Neural crest cell (in vitro differentiated cells): ENCODE measurements at places on chromosomes 7 and 10.

DNA sequence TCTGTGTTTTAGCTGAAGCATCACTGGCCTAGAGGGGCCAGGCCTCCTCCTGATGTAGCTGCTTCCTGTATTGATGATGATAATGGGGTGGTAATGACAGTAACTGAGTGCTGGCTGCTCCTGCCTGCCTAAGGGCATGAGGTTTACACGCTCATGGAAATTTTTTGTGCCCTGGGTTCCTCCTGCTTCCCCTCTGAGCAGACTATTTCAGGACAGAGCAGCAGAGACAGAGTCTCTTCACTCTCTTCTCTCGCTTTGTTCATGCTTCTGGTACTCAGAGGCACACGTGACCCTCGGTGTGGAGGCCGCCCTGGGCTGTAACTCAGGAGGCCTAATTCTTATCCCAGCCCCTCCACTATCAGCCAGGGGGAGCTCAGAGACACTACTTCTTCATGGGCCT lies 27.9 kb downstream of the LRRC20 start:
- no peak for DNase-seq

GRCh38 chr7:1121476-1121875 lies 33.6 kb downstream of the GPER1 start:
- no peak for DNase-seq

- DNase-seq, result peak; percentile 41
Observed at GRCh38 chr10:32957341-32958084, 517 bp downstream of the ITGB1 start.

- no peak for DNase-seq
Observed at GRCh38 chr10:80131499-80131901, 1.0 kb upstream of the PLAC9 start.

DNA sequence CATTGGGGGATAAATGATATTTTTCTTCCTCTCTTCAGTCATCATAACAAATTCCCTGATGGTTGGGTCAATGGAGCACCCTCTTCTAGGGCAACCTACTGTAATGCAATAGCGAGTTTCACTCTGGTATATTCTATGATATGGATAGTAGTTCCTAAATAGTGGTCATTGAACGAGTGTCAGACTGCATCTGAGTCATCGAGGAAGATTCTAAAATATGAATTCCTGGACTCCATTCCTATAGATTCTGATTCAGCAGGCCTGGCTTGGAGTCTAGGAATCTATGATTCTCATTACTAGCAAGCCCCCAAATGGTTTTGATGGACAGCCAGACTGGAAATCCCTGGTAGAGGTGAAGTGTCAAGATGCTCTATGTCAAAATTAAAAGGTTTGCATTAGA lies 254.5 kb downstream of the BUB3 start:
- DNase-seq, result no peak

- no peak for DNase-seq
Observed at GRCh38 chr7:30091491-30091912, 43.3 kb upstream of the MTURN start.

- DNase-seq, result no peak
Observed at GRCh38 chr10:4344492-4344994, 481.5 kb upstream of the AKR1E2 start.

GRCh38 chr10:79176052-79176501 lies 107.3 kb downstream of the ZMIZ1 start:
- DNase-seq, result no peak

DNA sequence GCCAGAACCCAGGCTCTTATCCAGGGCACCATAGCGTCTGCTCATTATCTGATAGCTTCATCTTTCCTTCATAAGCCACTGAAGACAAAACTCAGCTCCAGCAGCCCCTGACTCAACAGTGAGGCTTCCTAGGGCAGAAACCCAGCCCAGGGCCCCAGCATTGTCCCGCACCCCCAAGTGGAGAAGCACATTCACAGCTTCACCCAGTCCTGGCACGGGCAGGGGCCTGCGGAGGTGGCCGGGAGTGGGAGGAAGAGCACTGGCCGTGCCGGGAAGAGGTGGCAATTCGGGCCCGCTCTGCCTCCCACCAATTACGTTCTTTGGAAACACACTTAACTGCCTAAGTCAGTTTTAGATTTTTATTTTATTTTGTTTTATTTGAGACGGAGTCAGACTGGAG lies 10.3 kb upstream of the CALML5 start:
- DNase-seq, result no peak

- DNase-seq, result no peak
Observed at GRCh38 chr7:148050492-148051158, 539.9 kb upstream of the C7orf33 start.

DNA sequence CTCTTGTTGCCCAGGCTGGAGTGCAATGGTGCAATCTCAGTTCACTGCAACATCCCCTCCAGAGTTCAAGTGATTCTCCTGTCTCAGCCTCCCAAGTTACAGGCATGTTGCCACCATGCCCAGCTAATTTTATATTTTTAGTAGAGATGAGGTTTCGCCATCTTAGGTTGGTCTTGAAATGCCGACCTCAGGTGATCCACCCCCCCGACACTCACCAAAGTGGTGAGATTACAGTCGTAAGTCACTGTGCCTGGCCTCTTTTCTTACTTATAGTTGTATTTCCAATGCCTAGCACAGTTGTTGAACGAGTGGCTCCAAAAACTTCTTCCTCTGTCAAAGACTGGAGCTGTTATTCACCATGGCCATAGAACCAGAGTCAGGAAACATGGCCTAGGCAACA lies 6.7 kb downstream of the RNF216 start:
- no peak for DNase-seq

DNA sequence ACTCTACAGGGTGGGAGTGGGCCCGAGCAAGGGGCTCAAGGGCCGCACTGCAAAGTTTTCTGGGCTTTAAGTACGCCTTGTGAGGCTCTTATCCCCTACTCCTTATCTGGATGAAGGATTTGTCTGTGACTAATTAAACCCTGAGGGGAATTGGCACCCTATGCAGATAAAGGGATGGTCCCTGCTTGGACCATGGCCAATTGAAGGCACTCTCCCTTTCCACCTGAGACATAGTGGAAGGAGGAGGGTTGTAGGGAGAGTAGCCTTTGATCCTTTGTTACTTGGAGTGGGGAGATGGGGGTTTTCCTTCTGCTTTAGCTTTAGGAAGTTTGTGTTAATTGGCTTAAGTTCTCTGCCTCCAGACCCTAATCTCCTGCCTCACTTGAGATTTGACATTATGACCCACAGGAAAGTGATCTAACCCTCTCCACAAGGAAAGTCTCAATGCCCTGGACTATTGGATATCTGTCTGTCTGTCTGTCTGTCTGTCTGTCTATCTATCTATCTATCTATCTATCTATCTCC lies 1158.8 kb upstream of the SORCS1 start:
- DNase-seq, result no peak

GRCh38 chr10:1523221-1523620 lies 214.1 kb downstream of the ADARB2 start:
- DNase-seq, result no peak

GRCh38 chr10:128814024-128814423 lies 653.0 kb upstream of the MGMT start:
- no peak for DNase-seq

GRCh38 chr10:7243139-7243538 lies 167.7 kb downstream of the SFMBT2 start:
- no peak for DNase-seq

- no peak for DNase-seq
Observed at GRCh38 chr7:79713276-79713675, 259.8 kb upstream of the MAGI2 start.

GRCh38 chr7:20642166-20642565 lies 26.7 kb downstream of the ABCB5 start:
- no peak for DNase-seq

DNA sequence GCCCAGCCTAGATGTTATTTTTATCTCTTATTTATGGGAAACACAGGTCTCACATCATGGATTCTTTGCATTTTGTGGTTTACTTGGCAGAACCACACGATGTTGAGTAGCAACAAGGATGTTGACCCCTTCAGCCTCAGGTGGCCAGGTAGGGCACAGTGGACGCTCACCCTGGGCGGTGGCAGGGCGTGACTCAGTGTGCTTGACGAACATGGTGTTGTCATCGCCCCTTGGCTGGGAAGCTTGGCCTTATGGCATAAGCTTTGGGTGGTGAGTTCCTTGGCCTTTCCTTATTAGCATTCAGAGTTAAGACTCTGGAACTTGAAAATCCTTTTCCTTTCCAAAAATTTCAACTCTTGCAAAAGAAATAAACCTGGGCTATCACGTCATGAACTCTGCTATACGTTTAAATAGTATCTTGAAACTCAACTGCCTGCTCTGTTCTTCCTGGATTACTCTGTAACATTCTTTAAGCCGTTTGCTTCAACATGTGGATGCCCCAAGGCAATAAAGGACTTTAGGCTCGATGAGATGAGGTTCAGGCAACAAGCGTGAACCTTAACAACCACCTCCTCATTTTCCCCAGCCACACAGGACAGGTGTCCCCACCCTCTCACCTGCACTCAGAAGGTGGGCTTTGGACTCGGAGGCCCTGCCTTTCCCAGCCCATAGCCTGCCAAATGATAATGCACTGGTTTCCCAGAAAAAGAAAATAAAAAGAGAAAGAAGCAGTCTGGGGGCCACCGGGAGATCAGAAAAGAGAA lies 22.5 kb upstream of the ECHDC3 start:
- DNase-seq, result no peak

DNA sequence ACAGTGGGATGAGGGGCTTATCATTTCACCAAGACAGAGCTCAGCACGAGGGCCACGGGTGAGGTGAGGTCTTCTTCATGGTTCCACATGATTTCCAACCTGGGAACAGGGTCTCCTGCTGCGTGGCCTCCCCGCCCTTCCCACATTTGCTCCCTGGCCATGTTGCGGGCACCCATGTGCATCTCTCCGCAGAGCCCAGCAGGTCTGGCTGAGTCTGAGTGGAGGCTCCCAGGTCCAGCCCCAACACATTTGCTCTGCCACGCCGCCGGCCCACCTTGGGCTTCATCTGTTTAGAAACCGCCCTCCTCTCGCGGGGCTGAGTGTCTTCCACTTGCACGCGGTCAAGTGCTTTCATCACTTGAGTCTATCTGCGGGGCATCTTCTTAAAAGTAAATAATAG lies 14.8 kb upstream of the PRKAR1B start:
- DNase-seq, result no peak

GRCh38 chr7:84218681-84219080 lies 24.1 kb upstream of the SEMA3A start:
- no peak for DNase-seq

GRCh38 chr7:47039904-47040303 lies 542.0 kb downstream of the TNS3 start:
- no peak for DNase-seq

GRCh38 chr7:28266402-28266801 lies 85.8 kb upstream of the JAZF1 start:
- no peak for DNase-seq

DNA sequence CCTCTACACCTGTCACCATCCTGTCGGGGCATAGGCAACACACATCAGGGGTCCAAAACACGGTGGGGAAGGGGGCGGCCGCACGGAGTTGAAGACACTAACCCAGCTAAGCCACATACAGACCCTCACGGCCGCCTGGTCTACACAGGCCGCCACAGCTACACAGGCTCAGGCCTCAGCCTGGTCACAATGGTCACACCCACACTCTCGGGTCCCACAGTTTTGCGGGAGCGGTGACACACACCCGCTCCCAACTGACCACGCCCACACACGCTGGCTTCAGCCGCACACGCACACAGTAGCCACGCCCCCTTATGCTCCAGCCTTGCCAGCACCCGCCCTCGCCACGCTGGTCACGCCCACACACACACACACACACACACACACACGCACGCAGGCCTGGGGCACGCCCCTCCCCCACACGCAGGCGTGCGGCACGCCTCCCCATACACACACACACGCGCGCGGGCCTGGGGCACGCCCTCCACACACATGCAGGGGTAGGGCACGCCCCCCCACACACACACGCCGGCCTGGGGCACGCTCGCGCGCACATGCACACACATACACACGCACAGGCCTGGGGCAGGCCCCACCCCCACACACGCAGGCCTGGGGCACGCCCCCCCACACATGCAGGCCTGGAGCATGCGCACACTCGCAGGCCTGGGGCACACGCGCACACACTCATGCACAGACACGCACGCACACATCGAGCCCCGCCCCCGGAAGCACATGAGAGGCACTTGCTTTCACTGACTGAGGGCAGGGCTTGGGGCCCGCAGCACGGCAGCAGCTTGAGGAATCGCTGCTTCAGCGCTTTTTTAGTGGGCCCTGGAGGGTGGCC lies 12.3 kb upstream of the OGA start:
- DNase-seq, result peak; percentile 81

DNA sequence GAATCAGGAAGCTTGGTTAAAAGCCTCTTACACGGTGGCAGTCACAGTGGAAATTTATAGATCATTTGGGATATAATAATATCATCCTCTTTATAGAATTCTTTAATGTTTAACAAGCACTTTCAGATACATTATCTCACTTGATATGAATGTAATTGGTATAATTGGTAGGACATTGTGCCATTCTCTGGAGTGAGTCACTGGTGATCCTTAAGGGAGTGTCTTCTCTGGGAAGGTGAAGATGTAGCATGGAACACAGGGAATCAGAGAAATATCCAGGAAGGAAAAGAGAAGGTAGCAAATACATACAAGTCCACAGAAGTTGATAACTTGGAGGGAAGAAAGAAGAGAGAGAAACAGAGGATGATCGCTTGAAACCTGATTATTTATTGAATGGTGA lies 9.8 kb downstream of the PTPRZ1 start:
- DNase-seq, result no peak

- no peak for DNase-seq
Observed at GRCh38 chr7:158582089-158582456, 5.5 kb downstream of the PTPRN2 start.

GRCh38 chr10:63976538-63976937 lies 455.3 kb downstream of the REEP3 start:
- peak; percentile 51 for DNase-seq

GRCh38 chr10:77837925-77838595 lies 88.5 kb downstream of the DLG5 start:
- DNase-seq, result no peak

DNA sequence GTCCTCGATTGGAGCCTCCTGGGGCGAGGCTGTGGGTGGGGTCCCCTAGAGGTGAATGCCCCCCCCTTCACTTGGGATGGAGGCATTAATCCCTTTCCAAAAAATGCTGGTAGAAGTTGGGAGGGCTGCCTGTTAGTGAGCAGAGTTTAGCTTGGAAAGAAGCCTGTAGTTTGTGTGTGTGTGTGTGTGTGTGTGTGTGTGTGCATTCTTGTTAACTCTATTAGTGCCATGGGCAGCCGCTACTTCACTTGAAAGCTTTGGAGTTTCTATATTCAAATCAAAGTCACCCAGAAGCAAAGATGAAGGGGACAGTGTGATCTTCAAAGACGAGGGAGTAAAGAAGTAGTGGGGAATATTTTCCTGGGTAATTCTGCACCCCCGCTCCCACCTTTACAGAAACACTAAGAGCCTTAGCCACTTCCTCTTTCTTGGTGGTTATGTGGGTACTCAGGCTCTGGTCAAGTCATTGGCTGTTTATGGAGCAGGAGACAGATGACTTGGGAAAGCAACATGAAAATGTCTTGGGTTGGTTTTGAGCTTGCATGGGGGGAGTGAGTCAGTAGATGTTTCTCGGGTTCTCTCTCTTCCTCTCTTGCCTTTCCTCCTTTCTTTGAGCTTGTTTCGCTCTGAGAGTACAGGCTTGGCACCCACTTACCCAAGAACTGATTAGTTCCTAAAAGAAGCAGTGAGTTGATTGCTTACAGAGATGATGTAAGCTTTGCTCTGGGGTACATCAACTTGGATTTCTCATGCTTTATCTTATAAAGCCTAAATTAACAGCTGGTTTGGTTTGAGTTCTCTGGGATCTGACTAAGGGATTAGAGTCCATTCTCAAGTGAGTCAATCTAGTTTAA lies 35.9 kb downstream of the TCF7L2 start:
- DNase-seq, result no peak
